Stomach (tissue), 19 donors: ENCODE measurements at places on chromosomes 1 and 21.

DNA sequence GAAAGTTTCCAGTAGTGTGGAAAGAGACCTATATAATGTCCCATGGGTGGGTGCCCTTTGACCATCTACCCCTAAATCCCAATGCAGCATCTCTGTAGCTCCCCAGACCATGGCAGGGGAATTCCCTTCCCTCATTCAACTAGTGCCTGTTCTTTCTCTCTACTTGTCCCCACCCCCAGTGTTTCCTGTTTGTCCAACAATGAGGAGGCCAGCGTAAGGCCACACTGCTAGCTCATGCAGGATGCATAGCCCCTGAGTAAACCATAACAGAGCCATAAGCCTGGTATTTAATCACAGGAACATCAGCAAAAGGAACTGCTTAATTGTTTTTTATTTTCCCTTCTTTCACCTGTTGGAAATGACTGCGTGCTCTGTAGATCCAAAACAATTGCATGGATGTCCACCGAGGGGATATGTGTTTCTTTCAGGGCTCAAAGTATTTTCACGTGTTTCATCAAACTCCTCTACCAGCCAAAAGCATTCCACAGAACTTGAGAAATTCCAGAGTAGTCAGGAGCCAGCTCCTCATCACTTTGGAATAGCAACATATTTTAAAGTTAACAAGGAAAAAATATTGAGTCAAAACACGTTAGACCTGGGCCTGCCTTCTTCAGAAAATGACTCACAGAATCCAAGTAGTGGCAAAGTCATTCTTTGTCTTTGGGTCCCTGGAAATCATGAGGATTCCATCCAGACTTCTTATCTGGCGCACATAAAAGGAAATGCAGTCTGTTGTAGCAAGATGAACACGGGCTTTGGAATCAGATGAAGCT is 162.5 kb upstream of the SGIP1 start:
- H3K4me1 ChIP-seq, result peaks cover 10% of the 10 kb centered on the region
- DNase-seq, result no peak
- peak overlapping the region; percentile 74 for H3K27ac ChIP-seq
- H3K27me3 ChIP-seq, result no peaks in the 10 kb centered on the region
- H3K36me3 ChIP-seq, result peaks cover 34% of the 10 kb centered on the region

- no peaks in the 10 kb centered on the region for H3K36me3 ChIP-seq
- DNase-seq, result no peak
- no peaks in the 10 kb centered on the region for H3K27me3 ChIP-seq
- no peaks in the 10 kb centered on the region for H3K4me1 ChIP-seq
Observed at GRCh38 chr21:31008355-31008754, 29.9 kb downstream of the KRTAP19-8 start.

DNA sequence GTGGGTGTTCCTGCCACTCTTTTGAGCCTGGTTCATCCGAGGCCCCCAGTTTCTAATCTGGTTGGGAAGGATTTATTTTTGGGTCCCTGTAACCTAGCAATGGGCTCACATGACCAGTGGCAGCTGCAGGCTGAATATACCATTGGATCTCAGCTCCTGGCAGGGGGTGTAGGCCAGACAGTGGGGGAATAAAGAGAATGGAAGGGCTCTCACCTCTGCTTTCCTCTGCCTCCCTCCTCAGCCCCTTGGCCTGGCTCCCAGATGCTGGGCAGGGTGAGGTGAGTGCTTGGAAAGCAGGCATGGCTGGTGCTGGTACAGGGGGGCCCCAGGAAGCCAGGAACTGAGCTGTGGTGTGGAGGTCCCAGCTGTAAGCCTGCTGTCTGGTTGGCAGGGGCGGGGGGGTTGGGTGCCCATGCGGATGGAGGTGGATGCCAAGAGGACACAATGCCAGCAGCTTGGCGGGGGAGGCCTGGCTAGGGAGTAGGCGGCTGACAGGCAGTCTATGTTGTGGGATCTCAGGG is 3.6 kb upstream of the GPR61 start:
- H3K36me3 ChIP-seq, result no peaks in the 10 kb centered on the region
- H3K27me3 ChIP-seq, result no peaks in the 10 kb centered on the region
- no peak overlapping the region for H3K27ac ChIP-seq
- no peak overlapping the region for H3K4me3 ChIP-seq
- no peak for DNase-seq

- H3K4me3 ChIP-seq, result no peak overlapping the region
- H3K27ac ChIP-seq, result no peak overlapping the region
- H3K27me3 ChIP-seq, result no peaks in the 10 kb centered on the region
- H3K4me1 ChIP-seq, result no peaks in the 10 kb centered on the region
Observed at GRCh38 chr1:37822906-37823815, 15.2 kb upstream of the YRDC start.

DNA sequence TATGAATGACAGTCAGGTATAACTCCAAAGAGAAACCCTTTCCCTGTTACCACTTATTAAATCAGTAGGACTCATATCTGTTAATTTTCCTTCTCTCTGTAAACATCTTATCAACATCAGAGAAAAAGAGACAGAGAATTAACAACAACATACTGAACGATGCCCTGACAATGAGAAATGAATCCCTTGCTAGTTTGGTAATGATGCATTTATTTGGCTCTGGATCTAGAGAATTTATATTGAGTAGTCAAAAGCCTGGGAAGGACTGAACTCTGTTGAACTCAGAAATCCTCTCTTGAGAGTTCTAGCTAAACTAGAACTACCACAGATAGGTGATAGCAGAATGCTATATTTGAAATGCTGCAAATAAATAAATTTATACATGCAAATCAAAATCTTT is 325.6 kb downstream of the DISC1 start:
- no peaks in the 10 kb centered on the region for H3K36me3 ChIP-seq
- no peak for DNase-seq
- no peak overlapping the region for H3K4me3 ChIP-seq
- H3K4me1 ChIP-seq, result no peaks in the 10 kb centered on the region
- H3K27me3 ChIP-seq, result no peaks in the 10 kb centered on the region
- H3K27ac ChIP-seq, result no peak overlapping the region

- no peak overlapping the region for H3K27ac ChIP-seq
- no peak for DNase-seq
- no peaks in the 10 kb centered on the region for H3K27me3 ChIP-seq
- H3K4me1 ChIP-seq, result no peaks in the 10 kb centered on the region
Observed at GRCh38 chr21:45864436-45864835, 117.1 kb upstream of the COL6A1 start.

DNA sequence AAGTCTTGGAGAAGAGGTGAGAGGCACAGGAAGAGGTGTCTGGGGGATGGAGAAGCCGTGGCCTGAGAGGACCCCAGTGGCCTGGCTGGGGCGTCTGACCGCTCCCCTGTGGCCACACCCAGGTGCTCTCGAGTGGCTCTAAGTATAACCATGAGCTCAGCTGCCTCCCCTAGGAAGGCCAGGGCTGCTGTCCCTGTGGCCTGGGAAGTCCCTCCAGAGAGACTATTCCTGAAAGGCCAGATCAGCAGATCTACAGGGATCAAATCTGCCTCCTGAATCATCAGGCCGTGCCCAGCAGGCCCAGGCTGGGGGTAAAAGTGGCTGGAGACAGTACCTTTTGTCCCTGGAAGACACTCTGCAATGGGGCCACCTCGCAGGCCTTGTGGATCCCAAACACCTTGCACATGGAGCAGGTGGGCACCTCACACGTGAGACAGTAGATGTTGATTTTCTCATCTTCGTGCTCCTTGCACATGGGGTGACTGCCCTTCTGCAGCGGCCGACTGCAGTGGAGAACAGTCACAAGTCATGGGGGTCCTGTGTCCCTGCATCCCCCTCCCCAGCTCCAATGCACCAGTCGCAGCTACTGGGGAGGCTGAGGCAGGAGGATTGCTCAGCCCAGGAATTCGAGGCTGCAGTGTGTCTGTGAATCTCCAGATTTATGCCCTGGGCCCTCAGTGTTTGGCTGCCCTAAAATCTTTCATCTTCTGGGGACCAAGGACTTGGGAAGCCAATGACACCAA is 6.4 kb downstream of the TRIM63 start:
- no peak for DNase-seq
- no peak overlapping the region for H3K27ac ChIP-seq
- H3K36me3 ChIP-seq, result no peaks in the 10 kb centered on the region
- no peaks in the 10 kb centered on the region for H3K27me3 ChIP-seq
- no peaks in the 10 kb centered on the region for H3K4me1 ChIP-seq

DNA sequence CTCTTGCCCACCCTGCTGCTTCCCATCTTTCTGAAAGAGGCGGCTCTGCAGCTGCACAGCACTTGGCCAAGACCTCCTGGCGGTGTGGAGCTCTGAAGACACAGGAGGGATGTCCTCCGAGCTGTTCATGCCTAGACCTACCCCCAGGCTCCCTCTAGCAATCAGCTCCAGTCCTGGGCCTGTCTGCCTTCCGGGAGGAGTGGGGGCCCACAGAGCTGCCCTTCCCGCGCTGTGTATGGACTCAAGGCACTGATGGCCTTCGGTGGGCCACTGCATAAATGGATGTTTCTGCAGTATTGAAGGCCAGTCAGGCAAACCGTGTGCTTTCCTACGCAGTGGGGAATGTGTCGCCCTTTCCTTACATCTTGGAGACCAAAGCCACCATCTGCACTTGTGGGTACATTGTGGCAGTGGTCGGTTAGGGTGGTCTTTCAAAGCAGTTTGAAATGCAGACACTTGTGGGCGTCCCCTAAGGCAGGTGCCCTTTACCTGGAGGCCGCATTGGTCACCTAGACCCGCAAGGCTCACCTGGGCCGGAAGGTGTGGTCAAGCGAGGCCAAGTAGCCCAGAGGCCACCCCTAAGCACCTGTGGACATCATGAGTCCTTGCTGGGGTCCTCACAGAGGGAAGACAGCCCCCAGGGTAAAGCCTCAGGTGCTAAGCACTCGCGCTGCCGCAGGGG is 912 bp upstream of the PKNOX1 start:
- H3K27ac ChIP-seq, result peak overlapping the region; percentile 100
- H3K36me3 ChIP-seq, result no peaks in the 10 kb centered on the region
- H3K4me1 ChIP-seq, result peaks cover 10% of the 10 kb centered on the region
- H3K4me3 ChIP-seq, result peak overlapping the region; percentile 61
- H3K27me3 ChIP-seq, result no peaks in the 10 kb centered on the region

DNA sequence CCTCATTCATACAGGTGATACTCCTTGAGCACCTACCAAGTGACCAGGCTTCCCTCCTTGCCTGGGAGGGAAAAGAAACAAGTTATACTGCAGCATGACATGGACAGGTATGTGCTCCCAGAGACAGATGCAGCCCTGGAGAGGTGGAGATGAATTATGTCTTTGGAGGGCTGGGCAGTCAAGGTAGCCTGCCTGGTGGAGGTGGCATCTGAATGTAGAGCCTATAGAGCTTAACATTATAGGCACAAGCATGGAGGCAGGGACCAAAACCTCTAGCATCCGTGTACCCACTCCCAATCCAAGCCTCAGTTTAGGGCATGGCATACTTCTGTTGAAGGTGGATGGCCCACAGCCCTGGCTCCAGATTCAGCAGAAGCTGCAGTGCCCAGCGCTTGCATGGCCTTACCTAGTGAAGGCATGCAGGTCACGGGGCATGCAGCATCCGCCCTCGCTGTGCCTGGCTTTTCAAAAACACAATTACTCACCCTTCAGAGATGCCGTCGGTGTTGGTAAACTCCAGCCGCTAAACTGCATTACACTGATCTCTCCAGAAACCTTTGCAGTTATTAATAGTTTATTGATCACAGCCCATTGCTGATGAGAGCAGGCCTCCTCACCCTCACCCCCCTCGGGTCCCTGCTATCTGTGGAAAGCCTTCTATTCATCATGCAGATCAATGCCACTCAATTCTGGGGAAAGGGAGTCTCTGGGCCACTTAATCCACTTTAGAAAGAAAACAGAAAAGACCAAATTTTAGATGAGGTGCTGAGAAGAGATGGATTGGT is 151.1 kb upstream of the KLHDC7A start:
- DNase-seq, result no peak
- no peaks in the 10 kb centered on the region for H3K27me3 ChIP-seq
- no peak overlapping the region for H3K27ac ChIP-seq
- H3K4me3 ChIP-seq, result no peak overlapping the region
- H3K36me3 ChIP-seq, result no peaks in the 10 kb centered on the region

DNA sequence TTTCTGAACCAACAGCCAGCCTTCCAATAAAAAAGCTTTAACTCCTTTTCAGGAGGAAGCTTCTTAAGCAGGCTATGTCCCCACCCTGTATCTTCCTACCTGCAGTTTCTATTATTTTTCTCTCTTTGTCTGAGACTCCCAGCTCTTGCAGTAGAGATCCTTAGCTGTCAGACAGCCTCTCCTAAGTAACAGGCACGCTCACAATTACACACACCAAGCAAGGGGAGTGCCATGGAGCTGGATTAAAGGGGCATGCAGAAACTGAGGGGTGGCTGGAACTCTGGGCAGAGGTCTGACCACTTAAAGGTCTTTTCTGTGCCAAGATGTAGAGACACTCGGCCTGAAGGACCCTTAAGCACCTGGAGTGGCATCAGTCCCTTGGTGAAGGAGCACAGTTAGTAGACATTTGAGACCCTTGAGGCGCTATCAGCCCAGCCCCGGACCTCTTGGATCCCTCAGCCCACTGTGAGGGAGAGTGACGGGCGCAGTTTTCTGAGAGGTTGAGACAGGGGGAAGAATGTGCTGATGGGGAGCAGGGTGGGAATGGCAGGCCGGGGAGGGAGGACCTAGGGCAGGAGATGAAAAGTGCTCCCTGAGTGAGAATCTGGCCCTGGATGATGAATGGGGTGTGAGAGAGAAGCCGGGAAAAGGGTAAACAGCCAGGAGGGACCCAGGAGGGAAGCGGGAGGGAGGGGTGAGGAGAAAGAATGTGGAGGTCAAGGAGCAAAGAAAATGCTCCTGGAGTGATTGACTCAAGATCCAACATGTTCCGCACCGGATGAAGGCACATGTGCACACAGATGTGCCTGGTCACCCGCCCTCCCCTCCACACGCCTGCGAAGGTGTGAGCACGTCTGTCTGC is 13.3 kb downstream of the PLXNA2 start:
- H3K4me1 ChIP-seq, result peaks cover 73% of the 10 kb centered on the region
- H3K27ac ChIP-seq, result no peak overlapping the region
- no peaks in the 10 kb centered on the region for H3K36me3 ChIP-seq
- no peak overlapping the region for H3K4me3 ChIP-seq
- no peaks in the 10 kb centered on the region for H3K27me3 ChIP-seq

GRCh38 chr1:170776777-170777176 is 112.8 kb downstream of the PRRX1 start:
- peak; percentile 17 for DNase-seq
- H3K27me3 ChIP-seq, result no peaks in the 10 kb centered on the region
- H3K36me3 ChIP-seq, result no peaks in the 10 kb centered on the region
